Endodermal cell (in vitro differentiated cells): ENCODE measurements at places on chromosomes 5 and 9. TPM values are rescaled to one million over a fixed set of nuclear protein-coding genes. Genes with fewer than 3 reads are reported as not detected.

Gene TRMO
- 3.7 to 4.9 TPM (median 4.7 TPM) in 3 replicates for total RNA-seq

Gene IL5
- total RNA-seq, result not detected in 2 replicates

Gene NR2F1-AS1
- total RNA-seq, result 1.4 TPM in 2 replicates

- H3K27ac ChIP-seq, result no peak overlapping the region
- no peak for DNase-seq
- H3K36me3 ChIP-seq, result no peaks in the 10 kb centered on the region
- peak overlapping the region; percentile 16 for H3K4me3 ChIP-seq
- no peaks in the 10 kb centered on the region for H3K27me3 ChIP-seq
These were observed 29.9 kb upstream of the DMRTA1 start for GRCh38 chr9:22416692-22417060.

DNA sequence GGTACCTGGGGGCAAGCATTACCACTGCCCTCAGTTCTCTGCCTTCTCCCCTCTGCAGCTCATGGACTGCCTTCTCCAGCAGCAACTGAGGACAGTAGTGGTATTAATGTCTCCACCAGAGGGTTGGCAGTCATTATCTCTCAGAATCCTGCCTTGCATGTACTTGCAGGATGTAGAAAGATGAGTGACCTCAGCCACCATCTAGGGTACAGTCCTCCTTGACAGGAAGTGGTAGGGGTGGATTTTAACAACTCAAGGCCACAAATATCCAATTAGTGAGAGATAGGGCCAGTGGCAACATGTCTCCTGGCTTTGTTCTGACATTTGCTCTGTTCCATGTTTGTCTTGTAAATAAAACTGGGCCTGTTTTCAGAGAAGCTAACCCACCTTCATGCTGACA, 47.2 kb downstream of the F2R start:
- H3K4me3 ChIP-seq, result no peak overlapping the region
- no peak for DNase-seq
- H3K27ac ChIP-seq, result no peak overlapping the region

GRCh38 chr5:56456002-56456401, 222.9 kb upstream of the ANKRD55 start:
- H3K4me1 ChIP-seq, result no peaks in the 10 kb centered on the region
- H3K36me3 ChIP-seq, result no peaks in the 10 kb centered on the region
- H3K4me3 ChIP-seq, result no peak overlapping the region
- DNase-seq, result no peak

- no peaks in the 10 kb centered on the region for H3K27me3 ChIP-seq
- H3K4me1 ChIP-seq, result no peaks in the 10 kb centered on the region
- H3K27ac ChIP-seq, result no peak overlapping the region
- no peaks in the 10 kb centered on the region for H3K36me3 ChIP-seq
- no peak for DNase-seq
These were observed 61.6 kb downstream of the CDH6 start for GRCh38 chr5:31255041-31255440.

DNA sequence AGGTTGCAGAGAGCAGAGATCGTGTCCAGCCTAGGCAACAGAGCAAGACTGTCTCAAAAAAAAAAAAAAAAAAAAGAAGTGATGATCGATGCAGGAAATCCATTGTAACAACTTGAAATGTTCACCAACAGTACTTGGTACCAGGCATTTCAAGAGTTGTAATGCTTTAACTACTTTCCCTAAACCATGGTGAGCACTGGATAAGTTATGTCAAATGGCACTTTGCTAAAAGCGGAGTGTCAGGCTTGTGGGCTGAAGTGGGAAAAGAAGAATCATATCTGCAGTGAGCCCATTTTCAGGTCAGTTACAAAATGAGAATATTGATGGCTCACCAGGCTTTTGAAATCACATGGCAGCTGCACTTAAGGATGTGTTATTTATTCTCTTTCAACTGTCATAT, 202.2 kb downstream of the RFK start:
- H3K4me3 ChIP-seq, result no peak overlapping the region
- H3K27me3 ChIP-seq, result no peaks in the 10 kb centered on the region
- DNase-seq, result no peak
- H3K27ac ChIP-seq, result no peak overlapping the region

DNA sequence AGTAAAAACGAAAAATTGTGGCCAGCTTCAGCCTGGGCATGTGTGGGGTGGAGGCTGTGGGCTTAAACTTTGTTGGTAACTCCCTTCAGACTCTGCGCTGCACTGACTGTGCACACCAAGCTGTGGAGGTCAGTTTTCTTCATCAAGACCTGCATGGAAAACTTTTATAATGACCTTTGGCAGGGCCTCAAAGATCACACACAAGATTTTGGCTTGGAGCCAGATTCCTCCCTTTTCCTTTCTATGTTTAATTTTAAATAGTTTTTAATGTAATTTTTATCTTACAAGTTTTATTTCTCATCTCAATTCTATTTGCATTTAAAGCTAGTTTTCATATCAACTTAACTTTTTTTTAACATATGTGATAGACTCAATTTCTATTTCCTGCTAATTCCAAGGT, 1211.1 kb upstream of the CDH18 start:
- no peaks in the 10 kb centered on the region for H3K27me3 ChIP-seq
- DNase-seq, result no peak
- no peaks in the 10 kb centered on the region for H3K4me1 ChIP-seq

DNA sequence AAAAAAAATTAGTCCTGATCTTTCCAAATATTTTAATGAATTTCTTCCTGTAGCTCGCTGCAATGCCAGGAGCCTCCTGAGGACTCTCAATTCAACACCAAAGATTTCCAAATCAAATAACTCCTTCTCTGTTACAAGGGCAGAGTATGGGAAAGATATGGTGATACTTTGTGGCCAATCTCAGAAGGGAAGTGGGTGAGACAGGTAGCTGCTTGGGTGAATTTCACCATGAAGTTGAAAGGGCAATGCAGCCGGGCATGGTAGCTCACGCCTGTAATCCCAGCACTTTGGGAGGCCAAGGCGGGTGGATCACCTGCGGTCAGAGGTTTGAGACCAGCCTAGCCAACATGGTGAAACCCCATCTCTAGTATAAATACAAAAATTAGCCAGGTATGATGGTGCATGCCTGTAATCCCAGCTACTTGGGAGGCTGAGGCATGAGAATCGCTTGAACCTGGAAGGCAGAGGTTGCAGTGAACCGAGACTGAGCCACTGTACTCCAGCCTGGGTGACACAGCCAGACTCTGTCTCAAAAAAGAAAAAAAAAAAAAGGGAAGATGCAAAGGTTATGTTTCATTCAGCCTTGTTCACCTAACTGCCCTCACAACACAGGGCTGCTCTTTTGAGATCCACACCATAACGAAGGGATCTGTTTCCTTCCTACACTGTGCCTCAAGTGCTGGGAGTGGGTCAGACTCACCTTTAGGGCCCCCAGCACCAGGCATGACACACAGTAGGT, 58.6 kb downstream of the PTPN3 start:
- H3K36me3 ChIP-seq, result no peaks in the 10 kb centered on the region
